ENCODE measurements at places on chromosomes 5 and 9. TPM values are rescaled to one million over a fixed set of nuclear protein-coding genes. Genes with fewer than 3 reads are reported as not detected.

The MRPS27 gene
- total RNA-seq, result 54.3 TPM

The GTF3C5 gene
- total RNA-seq, result 70.8 TPM

The BARHL1 gene
- total RNA-seq, result not detected

The GLRA1 gene
- total RNA-seq, result not detected

The FBP2 gene
- not detected for total RNA-seq

The IFNB1 gene
- not detected for total RNA-seq
